ENCODE measurements at places on chromosomes 4 and X.

DNA sequence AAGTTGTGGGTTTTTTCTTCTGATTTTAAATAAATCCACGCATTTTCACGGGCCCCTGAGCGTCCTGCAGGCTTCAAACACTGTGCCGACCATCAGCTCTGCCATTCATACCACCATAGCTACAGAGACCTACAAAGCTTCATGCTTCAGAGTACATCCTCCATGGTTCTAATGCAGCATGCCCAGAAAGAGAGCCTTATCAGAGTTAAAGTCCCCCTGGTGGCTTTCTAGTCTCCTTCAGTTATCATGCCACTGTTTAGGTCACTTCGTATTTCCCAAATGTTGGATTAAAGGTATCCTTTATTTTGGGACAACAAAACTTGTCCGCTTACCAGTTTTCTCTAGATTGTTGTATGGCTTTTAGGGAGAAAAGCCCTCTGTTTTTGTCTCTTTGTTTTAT lies 66.7 kb upstream of the VCX2 start:
- DNase-seq: peak; percentile 26

- DNase-seq: peak; percentile 92
Measured at GRCh38 chrX:69503782-69504625, at the start of gene NALF2. Gene NALF2 (plus strand): TSS chrX:69504326. CDS start chrX:69505283, 957 bp downstream.

GRCh38 chr4:19579608-19580007 lies 672.1 kb upstream of the SLIT2 start:
- DNase-seq: no peak

GRCh38 chr4:88517825-88518224 lies 5.8 kb downstream of the PYURF start:
- no peak for DNase-seq

DNA sequence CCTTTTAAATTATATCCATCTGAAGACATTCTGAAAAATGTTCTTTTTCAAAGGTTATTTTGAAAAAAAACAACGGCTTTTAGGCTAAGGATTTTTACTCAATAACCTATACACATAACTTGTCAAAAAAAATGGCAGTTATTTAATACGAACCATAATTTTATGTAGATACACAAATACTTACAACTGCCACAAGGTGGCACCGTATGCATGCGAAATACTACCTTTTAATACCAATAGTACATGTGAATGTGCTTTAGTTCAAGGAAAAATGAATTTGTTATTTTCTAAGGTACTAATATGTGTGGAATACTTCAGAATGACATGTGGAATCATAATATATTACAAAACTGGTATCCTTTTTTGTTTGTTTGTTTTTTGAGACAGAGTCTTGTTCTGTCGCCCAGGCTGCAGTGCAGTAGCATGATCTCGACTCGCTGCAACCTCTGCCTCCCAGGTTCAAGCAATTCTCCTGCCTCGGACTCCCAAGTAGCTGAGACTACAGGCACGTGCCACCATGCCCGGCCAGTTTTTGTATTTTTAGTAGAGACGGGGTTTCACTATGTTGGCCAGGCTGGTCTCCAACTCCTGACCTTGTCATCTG lies 4.6 kb upstream of the MAD2L1 start:
- peak; percentile 69 for DNase-seq

- peak; percentile 13 for DNase-seq
Measured at GRCh38 chr4:67659065-67659464, 41.9 kb downstream of the UBA6 start.

DNA sequence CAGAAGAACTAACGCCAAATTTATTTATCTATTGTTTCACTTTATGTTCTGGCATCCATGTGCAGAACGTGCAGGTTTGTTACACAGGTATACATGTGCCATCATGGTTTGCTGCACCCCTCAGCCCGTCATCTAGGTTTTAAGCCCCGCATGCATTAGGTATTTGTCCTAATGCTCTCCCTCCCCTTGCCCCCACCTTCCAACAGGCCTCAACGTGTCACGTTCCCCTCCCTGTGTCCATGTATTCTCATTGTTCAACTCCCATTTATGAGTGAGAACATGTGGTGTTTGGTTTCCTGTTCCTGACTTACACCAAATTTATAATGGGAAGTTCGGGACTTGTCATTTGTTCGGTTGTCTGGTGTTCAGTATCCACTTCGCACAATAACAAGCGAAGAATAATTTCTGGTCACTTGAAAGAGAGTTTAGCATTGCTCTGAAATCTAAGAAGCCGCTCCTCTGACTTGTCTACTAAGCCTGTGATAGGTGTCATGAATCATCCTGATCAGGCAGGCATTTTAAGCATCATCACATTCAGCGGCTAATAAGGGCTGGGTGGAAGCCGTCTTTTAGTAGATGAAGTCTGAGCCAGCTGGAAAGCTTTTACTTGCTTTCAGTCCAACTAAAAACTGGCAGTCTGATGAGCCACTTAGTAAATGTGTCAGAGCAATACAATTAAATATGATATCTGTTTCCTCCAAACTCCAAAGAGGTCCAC lies 1065.7 kb upstream of the PABPC4L start:
- DNase-seq: peak; percentile 57

DNA sequence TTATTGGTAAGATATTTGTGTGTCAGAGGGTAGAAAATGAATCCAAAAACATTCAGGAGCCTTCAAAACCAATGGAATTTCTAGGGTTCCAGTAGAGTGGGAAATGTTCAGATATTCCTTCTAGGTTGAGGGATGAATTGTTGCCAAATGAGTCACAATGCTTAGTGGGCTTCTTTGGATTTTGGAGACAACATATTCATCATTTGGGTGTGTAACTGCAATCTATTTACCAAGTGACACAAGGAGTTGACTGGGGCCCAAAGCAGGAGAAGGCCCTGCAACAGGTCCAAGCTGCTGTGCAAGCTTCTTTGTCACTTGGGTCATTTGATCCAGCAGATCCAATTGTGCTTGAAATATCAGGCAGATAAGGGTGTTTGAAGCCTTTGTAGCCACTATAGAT lies 551.5 kb upstream of the PITX2 start:
- no peak for DNase-seq

GRCh38 chr4:108449129-108449528 lies 171.2 kb upstream of the RPL34 start:
- no peak for DNase-seq

DNA sequence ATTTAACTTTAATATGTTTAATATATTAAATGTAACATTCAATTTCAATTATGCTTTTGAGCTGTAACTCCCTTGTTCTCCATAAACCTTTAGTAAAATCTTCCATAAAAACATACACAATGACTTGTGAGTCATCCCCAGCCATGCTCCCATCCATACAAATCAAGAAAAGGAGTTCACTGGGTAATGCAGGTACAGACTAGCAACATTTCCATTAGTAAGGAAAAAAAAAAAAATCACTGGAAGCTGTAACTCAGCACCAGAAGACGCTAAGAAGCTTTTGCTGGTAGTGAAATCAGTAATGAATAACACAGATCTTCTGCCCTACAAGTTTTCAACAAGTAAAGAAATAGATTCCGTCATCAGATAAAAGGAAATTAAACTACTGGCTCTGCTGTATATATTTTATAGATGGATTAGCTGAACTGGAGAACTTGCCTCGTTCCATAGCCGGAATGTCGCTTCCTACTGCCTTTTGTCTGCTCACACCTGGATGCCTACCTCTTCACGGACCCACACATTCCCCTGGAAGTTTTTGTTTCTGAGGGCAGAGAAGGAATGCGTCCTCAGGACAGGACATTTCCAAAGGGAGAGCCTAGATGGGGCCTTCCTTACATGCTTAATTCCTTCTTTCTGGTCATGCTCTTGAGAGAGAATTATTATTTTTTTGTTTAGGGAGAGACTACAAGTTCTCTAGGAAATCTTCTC lies 298.4 kb upstream of the ANKRD50 start:
- no peak for DNase-seq

DNA sequence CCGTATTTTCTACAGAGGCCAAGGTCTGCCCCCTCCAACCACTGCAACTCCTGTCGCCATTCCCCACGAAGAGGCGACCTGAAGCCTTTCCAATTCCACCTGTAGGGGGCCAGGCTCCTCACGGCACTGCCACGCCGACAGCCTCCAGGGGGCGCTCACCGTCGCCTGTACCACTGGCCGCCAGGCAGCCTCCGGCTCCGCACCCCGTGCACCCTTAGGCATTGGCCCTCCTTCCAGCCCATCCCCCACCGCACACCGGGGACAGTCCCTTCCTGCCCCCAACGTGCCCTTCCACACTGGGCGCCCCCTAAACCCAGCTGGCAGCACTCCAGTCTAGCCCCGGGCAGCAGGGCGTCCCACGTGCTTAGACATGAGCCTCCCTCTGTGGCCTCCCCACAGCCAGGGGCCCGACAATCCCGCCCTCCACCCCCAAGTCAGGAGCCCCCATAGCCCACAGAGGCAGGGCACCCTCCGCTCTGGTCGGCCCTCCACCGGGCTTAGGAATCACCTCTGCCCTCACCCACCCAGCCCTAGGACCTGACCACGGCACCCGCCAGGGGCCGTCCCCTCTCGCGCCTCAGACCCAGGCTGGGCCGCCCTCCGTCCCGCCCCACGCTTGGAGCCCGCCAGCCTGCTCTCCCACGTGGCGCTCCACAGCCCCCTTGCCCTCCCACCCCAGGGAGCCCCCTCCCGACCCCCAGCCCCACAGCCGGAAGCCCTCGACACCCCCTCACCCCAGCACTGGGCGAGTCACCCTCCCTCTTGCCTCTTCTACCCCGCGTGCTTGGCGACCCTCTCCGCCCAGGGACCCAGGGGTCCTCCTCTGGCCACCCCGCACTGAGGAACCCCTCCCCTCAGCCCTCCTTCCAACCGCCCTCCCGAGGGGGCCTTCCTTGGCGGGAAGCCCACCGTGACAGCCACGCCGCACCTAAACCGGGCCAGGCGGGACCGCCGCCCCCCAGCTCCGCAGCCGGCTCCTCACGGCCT lies 711 bp downstream of the PNMA6E start:
- DNase-seq: peak; percentile 72

DNA sequence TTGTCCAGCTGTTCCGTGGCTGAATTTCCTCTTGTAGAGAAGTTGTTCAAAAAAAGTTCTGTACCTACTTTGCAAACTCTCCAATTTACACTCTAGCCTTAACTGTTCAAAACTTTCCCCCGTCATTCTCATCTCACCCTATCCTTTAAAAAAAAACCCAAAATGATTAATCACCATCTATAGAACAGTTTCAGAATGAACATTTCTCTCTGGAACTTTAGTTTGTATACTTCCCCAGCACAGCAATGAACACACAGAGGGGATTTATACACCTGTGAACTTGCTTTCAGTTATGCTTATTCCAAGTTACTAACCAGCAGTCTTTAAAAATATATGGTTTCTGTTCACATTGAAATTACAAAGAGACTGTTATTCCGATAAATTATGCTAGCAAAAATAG lies 1.2 kb downstream of the GEMIN8 start:
- no peak for DNase-seq

GRCh38 chr4:122710434-122711308 lies 21.8 kb upstream of the BBS12 start:
- no peak for DNase-seq

- no peak for DNase-seq
Measured at GRCh38 chr4:117893207-117893606, 141.1 kb upstream of the NDST3 start.

- DNase-seq: no peak
Measured at GRCh38 chr4:108570993-108571569, 49.3 kb upstream of the RPL34 start.

DNA sequence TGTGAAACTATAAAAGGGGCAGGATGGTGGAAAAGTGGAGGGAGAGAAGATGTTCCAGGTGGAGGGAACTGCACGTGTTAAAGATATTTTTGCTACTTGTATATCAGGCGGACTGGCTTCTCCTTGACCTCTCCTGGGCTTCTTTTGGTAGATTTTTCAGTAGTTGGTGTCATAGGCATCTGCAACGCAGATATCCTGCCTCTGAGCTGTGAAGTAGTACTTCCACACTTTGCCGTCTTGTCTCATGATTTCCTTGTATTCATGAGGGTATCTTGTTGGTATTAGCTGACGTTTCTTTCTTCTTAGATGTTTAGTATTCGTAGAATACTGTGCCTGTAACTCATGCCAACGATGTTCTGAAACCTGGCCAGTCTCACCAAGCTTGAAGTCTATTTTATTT lies 81.0 kb downstream of the WWC2 start:
- no peak for DNase-seq

- DNase-seq: no peak
Measured at GRCh38 chrX:11103751-11104150, 7.4 kb upstream of the HCCS start.

- no peak for DNase-seq
Measured at GRCh38 chr4:6224735-6225134, 24.4 kb upstream of the JAKMIP1 start.

DNA sequence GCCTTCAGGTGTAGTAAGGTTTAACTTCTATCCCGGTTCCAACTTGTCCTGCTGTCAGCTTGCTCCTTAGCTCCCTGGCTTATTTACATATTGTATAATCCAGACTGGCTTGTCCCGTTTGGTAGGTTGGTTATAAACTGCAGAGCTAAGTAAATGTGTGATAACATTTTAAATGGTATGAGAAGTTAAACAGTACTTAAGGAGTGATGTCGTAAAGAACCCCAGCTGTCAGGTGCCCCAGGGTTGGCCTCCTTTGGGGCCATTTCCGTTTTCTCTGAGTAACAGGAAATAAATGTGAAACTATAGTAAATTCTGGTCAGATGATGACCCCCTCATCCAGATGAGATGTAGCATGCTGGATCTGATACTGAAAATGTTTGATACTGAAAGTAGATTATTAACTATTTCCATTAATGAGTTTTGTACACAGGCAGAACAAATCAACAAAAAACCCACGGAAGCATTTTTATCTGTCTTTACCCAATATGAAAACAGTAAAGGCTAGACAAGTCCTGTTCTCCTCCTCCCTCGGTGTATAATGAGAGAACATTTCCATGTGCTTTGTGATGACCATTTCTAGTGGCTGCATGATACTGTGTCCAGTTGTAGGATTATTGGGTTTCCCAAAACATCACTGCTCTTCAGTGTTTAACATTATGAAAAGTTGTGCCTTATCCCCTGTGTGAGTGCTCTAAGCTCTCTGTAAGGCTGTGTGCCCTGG lies 22.4 kb downstream of the GAB1 start:
- DNase-seq: no peak

DNA sequence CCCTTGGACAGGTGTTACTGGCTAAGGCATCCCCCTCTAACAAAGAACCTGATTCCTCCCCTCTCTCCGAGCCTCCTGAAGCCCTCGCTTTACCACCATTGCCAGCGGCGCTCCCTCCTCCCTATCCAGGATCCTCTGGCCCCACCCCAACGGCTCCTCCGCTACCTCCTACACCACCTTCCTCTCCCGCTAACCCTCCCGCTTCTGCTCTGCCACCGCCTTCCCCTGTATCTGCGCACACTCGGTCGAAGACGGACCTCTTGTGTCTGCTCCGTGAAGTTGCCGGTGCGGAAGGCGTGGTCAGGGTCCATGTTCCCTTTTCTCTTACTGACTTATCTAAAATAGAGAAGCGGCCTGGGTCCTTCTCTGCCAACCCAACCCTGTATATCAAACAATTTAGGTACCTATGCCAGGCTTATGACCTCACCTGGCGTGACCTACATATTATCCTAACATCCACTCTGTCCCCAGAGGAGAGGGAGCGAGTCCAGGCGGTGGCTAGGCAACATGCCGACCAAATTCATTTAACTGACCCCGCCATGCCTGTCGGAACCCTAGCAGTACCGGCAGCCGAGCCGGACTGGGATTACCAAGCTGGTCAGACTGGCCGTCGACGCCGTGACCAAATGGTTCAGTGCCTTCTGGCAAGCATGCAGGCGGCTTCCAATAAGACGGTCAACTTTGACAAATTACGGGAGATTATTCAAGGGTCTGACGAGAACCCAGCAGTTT lies 958.9 kb downstream of the RPA4 start:
- no peak for DNase-seq

- DNase-seq: no peak
Measured at GRCh38 chr4:2619459-2619858, 83.0 kb downstream of the FAM193A start.

GRCh38 chr4:30929649-30930048 lies 209.5 kb downstream of the PCDH7 start:
- no peak for DNase-seq

Measured in NCI-H82 (cell line).